ENCODE measurements at places on chromosomes 12 and 14. TPM values are rescaled to one million over a fixed set of nuclear protein-coding genes. Genes with fewer than 3 reads are reported as not detected.

DNA sequence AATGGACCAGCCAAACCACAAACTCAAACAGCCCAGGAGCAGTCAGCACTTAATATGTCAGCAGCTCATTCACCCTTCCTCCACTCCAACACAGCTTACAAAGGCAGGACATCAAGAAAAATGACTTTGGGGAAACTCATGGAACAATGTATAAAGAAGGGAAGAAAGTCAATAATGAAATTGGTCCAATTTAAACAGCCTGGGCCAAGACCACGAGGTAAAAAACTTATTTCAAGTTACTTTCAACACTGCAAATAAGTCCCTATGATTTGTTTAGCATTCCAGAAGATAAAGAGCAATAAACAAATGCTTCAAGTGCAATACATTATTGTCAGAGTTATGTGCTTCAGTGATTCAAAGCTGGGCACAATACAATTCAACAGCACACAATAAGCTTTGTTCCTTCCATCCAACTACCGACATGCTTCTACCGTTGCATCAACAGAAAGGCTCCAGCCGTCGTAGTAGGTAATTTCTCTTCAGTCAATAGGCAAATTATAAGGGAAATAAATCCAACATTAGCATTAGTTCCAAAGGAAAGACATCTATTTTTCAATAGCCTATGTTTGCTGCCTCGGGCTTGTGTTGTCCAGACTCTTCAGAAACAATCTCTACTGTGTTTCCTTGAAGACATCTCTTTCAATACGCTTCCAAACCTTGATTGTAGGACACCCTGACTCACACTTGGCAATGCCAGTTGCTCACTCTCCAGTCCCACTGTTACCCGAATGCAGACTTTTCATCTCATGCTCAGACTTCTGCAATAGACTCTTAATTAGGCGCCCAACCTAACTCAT is 225.7 kb downstream of the NUAK1 start:
- DNase-seq = no peak

AICDA gene
- not detected for polyA plus RNA-seq

DACT1 gene
- 0.20 TPM for polyA plus RNA-seq

GRCh38 chr12:85559536-85559935 is 276.7 kb downstream of the RASSF9 start:
- DNase-seq = no peak

GPR84 gene
- not detected for polyA plus RNA-seq

- no peak for DNase-seq
Measured at GRCh38 chr14:35958499-35958898, 132.4 kb downstream of the BRMS1L start.

GRCh38 chr12:85829391-85829790 is 6.8 kb downstream of the RASSF9 start:
- no peak for DNase-seq

PPFIBP1 gene
- 1.2 TPM for polyA plus RNA-seq

MARK3 gene
- 53.2 TPM for polyA plus RNA-seq

GRCh38 chr14:24337144-24337823 is 2.4 kb upstream of the ADCY4 start:
- no peak for DNase-seq

DNA sequence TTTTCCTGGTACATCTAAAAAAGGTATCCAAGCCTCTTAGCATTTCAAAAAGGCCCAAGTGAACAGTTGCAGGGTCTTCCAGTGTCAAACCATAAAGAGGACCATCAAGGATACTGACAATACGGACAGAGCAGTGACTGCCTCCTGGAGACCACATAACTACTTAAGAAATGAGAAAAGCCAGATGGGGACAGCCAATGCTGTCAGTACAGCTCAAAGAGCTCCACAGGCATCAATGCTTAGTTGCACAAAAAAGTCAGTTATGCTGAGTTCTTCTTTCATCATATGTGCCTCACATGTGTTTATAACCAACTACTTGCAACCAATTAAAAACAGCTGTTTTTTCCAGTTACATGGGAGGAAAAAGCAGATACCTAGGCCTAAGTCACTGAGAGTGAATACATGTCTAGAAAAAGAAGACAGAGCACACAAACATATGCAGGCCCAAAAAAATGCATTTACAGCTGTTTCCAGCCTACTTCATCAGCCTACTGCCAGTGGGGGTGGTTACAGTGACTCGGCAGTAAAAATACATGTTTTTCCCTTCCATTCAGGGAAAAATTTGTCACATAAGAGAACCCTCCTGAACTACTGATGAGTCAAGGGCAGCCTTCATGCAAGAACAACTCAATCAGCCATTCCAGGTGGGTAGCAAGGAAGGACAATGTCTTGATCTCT is 84.0 kb downstream of the DCAF5 start:
- DNase-seq = peak; percentile 19

LRTM2 gene
- not detected for polyA plus RNA-seq

GRCh38 chr14:32702562-32702961 is 236.1 kb upstream of the NPAS3 start:
- no peak for DNase-seq

GRCh38 chr12:49121047-49121696 is 10.0 kb downstream of the TUBA1B start:
- peak; percentile 41 for DNase-seq

- no peak for DNase-seq
Measured at GRCh38 chr12:10364815-10365622, 24.8 kb downstream of the KLRK1 start.

RPGRIP1 gene
- 0.57 TPM for polyA plus RNA-seq

GRCh38 chr12:10331642-10332239 is 24.1 kb downstream of the KLRD1 start:
- peak; percentile 17 for DNase-seq

- no peak for DNase-seq
Measured at GRCh38 chr12:54558759-54559158, 9.4 kb downstream of the PDE1B start.

- no peak for DNase-seq
Measured at GRCh38 chr12:33672836-33673577, 233.4 kb upstream of the SYT10 start.

LHX5 gene
- not detected for polyA plus RNA-seq

TCL1B gene
- polyA plus RNA-seq = not detected

BDKRB1 gene
- polyA plus RNA-seq = 0.23 TPM

CELA1 gene
- polyA plus RNA-seq = not detected

- no peak for DNase-seq
Measured at GRCh38 chr12:77842430-77842829, 11.7 kb downstream of the NAV3 start.

- DNase-seq = peak; percentile 37
Measured at GRCh38 chr14:55427439-55427838, 13.0 kb downstream of the TBPL2 start.

HHIPL1 gene
- not detected for polyA plus RNA-seq

PTGER2 gene
- polyA plus RNA-seq = not detected

- no peak for DNase-seq
Measured at GRCh38 chr14:77327111-77327510, 6.3 kb downstream of the GSTZ1 start.

DNA sequence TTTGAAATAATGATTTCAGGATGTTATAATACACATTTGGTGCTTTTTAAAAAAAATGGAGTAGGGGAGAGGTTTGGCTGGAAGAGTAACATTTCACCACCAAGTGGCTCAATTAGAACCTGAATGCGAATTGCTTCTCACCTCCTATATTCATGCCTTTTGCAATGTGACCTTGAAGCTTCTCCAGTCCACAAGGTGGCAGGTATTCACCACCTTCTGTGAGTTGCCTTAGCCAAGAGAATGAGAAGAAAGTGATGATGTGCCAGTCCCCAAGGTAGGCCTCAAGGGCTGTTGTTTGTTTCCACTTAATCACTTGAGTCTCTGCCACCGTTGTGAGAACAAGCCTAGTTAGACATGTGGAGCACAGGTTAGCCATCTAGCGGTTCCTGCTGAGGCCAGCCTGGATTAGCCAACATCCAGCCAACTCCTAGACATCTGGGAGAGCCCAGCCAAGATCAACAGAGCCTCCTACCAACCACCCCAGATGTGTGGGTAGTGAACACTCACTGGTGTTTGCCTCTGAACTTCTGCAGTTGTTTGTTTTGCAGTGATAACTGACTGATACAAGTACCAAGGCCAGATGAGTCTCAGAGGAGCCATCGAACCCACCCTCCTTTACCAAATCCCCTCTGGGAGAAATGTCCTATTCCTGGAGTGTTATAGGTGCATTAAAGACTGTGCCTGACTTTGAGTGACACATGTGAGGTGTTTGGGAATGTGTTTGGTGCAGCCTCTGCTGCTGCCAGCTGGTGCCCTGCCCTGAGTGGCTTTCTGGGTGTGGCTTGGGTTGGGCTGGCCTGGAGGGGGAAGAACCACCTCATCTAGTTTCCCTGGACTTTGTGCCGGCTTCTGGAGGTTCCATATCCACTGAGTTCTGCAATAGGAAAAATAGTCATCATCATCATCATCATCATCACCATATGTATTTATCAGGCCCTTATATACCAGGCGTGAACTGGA is 132.5 kb upstream of the RFLNA start:
- DNase-seq = peak; percentile 13

FAIM2 gene
- polyA plus RNA-seq = 0.01 TPM

NFATC4 gene
- 2.5 TPM for polyA plus RNA-seq

INSM2 gene
- polyA plus RNA-seq = not detected

GRCh38 chr14:88422047-88422446 is 36.6 kb downstream of the SPATA7 start:
- no peak for DNase-seq

AQP2 gene
- polyA plus RNA-seq = not detected

RNASE3 gene
- not detected for polyA plus RNA-seq

TGM1 gene
- 0.76 TPM for polyA plus RNA-seq

DNA sequence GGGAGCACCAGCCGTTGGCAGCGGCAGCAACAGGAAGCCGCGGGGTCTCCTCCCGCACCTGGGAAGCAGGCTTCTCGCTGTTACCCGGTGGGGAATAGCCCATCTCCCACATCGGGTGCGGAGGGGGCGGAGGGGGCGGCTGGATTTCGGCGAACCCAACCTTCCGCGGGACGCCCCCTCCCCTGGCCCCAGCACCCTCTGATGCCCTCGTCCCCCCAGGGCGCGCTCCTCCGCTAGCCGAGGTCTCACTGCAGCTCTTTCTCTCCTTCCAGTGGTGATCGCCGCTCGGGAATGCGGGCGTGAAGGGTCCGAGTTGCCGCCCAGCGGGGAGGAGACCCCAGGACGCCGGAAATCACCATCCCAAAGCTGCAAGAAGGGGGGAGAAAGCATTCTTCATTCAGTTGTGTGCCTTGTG is 303 bp downstream of the SAMD4A start:
- DNase-seq = no peak

RFLNA gene
- polyA plus RNA-seq = not detected

TNS2 gene
- 2.8 TPM for polyA plus RNA-seq

DNA sequence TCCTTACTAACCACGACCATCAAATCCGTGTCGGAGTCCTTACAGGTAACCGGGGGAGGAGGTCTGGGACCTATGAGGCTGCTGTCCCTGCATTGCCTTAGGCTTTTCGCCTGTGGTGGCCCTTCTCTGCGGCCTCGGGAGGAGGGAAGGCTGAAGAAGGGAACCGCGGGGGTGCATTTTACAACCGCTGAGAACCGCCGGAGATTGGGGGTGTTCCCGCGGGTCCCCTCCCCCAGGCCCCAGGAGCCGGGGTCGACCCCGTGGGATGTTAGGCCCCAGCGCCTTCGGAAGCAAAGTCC is 549 bp downstream of the GPHN start:
- no peak for DNase-seq

DNA sequence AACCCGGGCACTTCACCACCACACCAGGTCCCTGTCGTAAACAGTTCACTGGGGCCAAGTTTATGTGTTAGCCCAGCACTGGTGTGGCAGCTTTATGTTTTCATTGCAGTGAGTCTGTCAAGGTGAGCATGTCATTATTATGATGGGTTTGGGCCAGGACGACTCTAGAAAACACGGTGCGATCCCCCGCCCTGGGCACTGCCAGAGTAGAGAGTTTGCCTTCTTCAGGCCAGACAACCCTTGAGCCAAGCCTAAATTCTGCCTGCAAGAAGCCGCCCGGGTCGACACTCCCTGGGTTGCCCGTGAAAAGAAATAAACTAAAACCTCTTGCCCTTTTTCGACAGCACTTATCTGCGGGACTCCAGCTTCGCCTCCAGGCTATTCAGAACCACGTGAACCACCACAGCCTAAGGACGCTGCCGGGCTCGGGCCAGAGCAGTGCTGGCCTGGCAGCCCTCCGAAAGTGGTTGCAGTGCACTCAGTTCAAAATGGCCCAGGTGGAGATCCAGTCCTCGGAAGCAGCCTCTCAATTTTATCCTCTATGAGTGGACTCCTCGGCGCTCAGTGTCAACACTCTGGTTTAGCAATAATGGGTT is 81.8 kb downstream of the PRIMA1 start:
- no peak for DNase-seq

- DNase-seq = no peak
Measured at GRCh38 chr14:68679746-68680467, 113.0 kb downstream of the ZFP36L1 start.

GRCh38 chr14:24605435-24606190 is 3.9 kb downstream of the GZMH start:
- DNase-seq = peak; percentile 38

GRCh38 chr14:75531660-75532317 is 9.5 kb downstream of the BATF start:
- DNase-seq = no peak

DNA sequence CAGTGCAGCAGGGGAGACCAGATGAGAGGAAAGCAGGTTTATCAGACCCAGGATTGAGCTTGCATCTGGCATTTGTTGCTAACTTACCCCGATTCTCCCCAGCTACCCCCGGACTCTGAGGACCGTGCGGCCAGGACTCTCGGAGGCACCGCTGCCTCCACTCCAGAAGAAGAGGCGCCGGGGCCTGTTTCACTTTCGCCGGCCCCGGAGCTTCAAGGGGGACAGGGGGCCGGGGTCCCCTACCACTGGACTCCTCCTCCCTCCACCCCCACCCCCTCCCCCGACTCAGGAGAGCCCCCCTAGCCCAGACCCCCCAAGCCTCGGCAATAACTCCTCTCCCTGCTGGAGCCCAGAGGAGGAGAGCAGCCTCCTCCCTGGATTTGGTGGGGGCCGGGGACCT is 6.5 kb upstream of the CPNE6 start:
- DNase-seq = no peak

CCDC38 gene
- not detected for polyA plus RNA-seq

DNA sequence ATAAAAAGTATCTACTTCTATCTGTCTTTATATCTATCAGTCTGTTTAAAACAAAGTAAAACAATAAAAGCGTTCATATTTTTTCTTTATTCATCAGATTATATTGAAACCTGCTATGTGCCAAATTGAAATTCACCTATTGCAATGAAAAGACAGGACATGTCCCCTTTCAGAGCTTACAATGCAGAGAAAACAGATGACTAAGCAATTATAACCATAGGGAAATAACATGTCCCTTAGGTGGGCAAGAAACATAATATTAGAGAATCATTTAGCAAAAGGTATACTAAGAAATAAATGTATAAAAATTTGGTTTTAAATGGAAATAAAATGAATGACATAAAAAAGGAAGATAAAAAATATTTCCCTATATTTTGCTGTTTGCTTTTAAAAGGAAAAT is 1421.3 kb downstream of the FSCB start:
- no peak for DNase-seq

DNA sequence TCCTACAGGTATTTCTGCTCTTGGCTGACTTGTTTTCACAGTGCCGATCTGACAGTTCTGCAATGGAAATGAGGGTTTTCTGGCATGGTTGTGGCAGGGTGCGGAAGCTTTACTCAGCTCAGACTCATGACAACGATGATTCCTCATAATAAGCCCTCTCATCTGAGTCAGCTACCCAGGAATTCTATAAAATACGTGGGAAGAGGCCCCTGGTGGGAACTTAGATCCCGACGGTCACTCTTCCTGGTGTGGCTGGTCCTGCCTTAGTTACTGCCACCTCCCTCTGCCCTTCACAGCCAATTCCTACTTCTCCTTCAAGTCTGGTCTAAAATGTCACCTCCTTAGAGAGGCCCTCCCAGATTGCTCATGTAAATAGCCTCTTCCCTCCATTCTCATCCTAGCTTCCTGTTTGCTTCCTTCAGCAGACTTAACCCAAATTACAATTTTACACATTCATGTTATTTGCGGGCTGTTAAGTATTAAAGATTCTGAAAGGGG is 104.2 kb upstream of the MAP1LC3B2 start:
- DNase-seq = no peak

Data from K562 (cell line).